Fibroblast of lung (primary cell): ENCODE measurements at places on chromosomes 7 and 10. TPM values are rescaled to one million over a fixed set of nuclear protein-coding genes. Genes with fewer than 3 reads are reported as not detected.

Gene SPDYE1
- under 0.01 TPM in 1 of 2 replicates, not detected in the other for total RNA-seq

Gene RGR
- total RNA-seq, result not detected in 2 replicates

Gene FUOM
- 6.4 and 15.0 TPM in 2 replicates for total RNA-seq

Gene LRRC18
- total RNA-seq, result under 0.01 and 0.66 TPM in 2 replicates

Gene PAPOLB
- under 0.01 TPM in 2 replicates for total RNA-seq

Gene EPHB6
- 4.3 and 6.7 TPM in 2 replicates for total RNA-seq

Gene SPDYE2B
- not detected in 2 replicates for total RNA-seq

Gene NRAP
- total RNA-seq, result not detected in 2 replicates

Gene FRMD4A
- total RNA-seq, result 22.9 and 26.9 TPM in 2 replicates

Gene ECHDC3
- total RNA-seq, result 16.2 and 17.7 TPM in 2 replicates

Gene CCDC136
- 4.9 and 12.1 TPM in 2 replicates for total RNA-seq

Gene PIP4K2A
- 37.5 and 40.0 TPM in 2 replicates for total RNA-seq

Gene MSMB
- not detected in 2 replicates for total RNA-seq

Gene SAP25
- not detected in 2 replicates for total RNA-seq

Gene TAS2R5
- total RNA-seq, result 1.0 and 1.3 TPM in 2 replicates

Gene AGR2
- total RNA-seq, result not detected in 2 replicates

Gene MYPN
- under 0.01 and 1.2 TPM in 2 replicates for total RNA-seq

Gene AS3MT
- total RNA-seq, result 8.1 and 10.5 TPM in 2 replicates

Gene ANKRD26
- total RNA-seq, result 11.0 and 11.7 TPM in 2 replicates

Gene SPDYE8
- total RNA-seq, result not detected in 2 replicates

Gene DEPP1
- 97.3 and 120 TPM in 2 replicates for total RNA-seq

Gene PKD2L1
- not detected in 2 replicates for total RNA-seq

Gene ZNF804B
- total RNA-seq, result not detected in 2 replicates

Gene COL13A1
- 6.4 and 7.4 TPM in 2 replicates for total RNA-seq

Gene MYO1G
- under 0.01 TPM in 2 replicates for total RNA-seq

Gene RASSF4
- total RNA-seq, result 5.4 and 11.4 TPM in 2 replicates

Gene FXYD4
- total RNA-seq, result not detected in 2 replicates

Gene VSTM4
- total RNA-seq, result 4.4 and 8.1 TPM in 2 replicates

Gene TMEM229A
- total RNA-seq, result not detected in 2 replicates

Gene PILRA
- 0.33 TPM in 1 of 2 replicates, not detected in the other for total RNA-seq
